ENCODE measurements at places on chromosomes 11 and 22.
A peak's percentile ranks its signal among the peaks of the same experiment; 100 is the strongest.

DNA sequence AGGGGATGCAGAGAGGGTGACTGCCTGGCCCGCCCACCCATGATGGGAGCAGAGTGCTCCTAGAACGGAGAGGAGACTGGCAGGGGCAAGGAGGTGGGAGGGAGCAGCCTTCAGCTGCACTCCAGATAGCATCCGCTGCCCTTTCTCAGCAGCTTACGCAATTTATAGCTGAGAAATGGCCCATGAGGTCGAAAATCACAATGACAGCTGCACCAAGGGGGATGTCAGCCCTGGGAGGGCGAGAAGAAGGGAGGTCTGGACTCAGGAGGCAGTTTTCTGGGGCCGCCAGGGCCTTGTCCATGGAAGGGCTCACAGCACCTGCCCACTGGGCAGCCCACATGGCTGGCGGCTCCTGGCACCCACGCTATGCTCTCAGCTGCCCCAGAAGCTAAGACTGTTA lies 17.6 kb upstream of the MOB2 start:
- DNase-seq = no peak

- DNase-seq = no peak
Measured at GRCh38 chr11:64373598-64373974, 14.6 kb downstream of the RPS6KA4 start.

- DNase-seq = no peak
Measured at GRCh38 chr11:11108026-11108425, 245.0 kb downstream of the CSNK2A3 start.

- no peak for DNase-seq
Measured at GRCh38 chr11:130192845-130193267, 33.3 kb downstream of the ST14 start.

DNA sequence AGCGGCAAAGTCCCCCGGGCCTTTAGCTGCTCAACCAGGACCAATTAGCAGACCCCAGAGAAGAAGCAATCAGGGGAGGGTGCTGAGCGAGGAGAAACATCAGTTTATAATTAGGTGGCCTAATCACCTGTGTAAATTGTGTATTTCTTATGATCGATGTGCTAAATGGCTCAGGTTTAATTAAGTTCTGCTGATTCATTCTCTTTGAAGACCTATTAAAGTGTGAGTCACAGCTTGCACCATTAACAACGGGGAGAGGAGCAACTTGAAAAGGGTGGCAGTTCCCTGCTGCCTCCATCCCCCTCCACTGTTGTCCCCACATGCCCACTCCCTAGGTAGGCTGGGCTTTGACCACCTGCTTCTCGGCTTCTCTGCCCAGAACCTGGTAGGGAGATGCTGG lies 10.7 kb downstream of the ISX start:
- DNase-seq = no peak

GRCh38 chr11:26742966-26743365 lies 21.1 kb upstream of the SLC5A12 start:
- no peak for DNase-seq

DNA sequence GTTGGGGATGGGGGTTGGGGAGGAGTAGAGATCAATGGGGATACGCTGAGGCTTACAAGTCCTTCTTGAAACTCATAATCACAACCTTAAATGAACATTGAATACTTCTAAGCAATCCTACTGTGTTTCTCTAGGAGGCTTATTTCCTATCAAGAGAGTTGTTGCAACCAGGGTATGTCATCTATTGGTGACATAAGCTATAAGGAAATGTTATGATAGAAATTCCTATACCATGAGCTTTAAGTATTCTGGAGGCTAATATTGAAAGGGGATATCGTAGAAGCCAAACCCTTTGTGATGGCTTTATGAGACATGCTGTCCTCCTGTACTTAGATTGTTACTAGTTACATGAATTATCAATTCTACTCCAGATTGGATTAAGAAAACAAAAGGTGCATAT lies 72.9 kb downstream of the DKK3 start:
- DNase-seq = no peak

- DNase-seq = no peak
Measured at GRCh38 chr22:22787786-22788459, 99.7 kb upstream of the IGLL5 start.

GRCh38 chr11:14390669-14391068 lies 31.7 kb upstream of the RRAS2 start:
- no peak for DNase-seq

DNA sequence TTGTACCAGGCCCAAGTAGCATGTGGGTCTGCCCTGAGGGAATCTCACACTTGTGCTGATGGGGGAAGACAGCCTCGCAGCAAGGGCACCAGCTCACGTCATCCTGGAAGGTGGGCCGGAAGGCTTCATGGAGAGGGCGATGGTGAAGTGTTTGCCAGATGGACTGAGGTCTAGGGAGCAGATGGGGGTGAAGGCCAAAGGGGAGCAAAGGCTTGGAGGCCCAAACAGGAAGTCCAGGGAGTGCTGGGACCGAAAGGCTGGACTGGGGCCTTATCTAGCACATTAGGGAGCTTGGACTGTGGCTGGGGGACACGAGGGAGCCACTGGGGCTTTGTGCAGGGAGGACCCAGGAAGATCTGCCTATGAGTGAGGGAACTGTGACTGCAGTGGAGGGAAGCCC lies 1.2 kb upstream of the TNFRSF13C start:
- no peak for DNase-seq

GRCh38 chr11:67466367-67466766 lies 2.7 kb downstream of the TMEM134 start:
- DNase-seq = no peak

DNA sequence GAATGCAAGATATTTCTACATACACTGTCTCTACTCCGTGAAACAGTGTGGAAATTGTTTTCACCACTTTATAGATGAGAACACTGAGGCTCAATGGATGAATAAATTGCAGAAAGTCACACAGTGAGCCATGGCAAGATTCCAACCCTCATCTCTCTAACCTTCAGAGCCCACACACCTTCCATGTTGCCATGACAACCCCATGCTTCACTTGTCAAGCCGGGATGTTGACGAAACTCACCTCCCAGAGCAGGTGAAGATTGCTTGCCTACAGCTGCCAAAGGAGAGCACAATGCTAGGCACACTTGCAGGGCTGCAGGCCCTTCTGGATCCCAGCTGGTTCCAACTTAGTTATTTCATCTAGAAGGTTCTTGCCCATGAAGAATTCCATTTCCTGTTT lies 71.4 kb upstream of the SEZ6L start:
- DNase-seq = no peak

GRCh38 chr11:86608251-86608799 lies 64.1 kb downstream of the ME3 start:
- DNase-seq = peak; percentile 23

DNA sequence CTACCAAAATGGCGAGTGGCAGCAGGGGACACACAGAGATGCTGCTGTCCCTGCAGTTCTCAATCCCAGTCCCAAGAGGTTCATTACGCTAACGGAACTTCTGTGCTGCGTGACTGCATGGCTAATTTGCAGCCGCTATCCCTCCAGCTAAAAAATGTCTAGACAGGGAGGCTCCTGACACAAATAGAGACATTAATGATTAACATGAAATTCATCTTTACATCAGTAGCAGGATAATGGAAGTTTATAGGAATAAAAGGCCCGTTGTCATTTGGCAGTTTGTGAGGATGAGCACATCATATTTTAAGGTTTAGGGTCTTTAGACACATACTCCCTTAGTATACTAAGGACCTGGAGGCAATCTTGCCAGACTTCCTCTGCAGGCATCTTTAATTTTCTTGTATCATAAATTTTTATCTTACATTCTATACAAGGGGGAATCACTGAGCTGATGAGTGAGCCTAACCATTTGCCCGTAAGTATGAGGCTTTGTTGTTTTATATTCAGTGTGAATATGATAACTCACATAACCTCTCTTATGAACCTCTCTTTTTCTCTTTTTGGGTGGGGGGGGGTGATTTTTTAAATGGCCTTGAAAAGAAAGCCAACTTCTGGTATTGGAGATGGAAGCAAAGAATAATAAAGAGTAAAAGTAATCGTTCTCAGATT lies 99.8 kb upstream of the OR9G4 start:
- DNase-seq = no peak

DNA sequence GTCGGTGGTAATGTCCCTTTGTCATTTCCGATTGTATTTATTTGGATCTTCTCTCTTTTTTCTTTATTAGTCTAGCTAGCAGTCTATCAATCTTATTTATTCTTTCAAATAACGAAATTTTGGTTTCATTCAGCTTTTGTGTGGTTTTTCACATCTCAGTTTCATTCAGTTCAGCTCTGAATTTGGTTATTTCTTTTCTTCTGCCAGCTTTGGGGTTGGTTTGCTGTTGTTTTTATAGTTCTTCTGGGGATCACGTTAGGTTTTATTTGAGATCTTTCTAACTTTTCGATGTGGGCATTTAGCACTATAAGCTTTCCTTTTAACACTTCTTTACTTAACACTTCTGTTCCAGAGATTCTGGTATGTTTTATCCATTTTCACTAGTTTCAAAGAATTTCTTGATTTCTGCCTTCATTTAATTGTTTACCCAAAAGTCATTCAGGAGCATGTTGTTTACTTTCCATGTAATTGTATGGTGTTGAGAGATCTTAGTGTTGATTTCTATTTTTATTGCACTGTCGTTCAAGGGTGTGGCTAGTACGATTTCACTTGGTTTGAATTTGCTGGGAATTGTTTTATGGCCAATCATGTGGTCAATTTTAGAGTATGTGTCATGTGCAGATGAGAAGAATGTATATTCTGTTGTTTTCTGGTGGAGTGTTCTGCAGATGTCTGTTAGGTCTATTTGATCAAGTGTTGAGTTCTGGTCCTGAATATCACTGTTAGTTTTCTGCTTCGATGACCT lies 7.7 kb upstream of the SCGB1D1 start:
- DNase-seq = no peak

DNA sequence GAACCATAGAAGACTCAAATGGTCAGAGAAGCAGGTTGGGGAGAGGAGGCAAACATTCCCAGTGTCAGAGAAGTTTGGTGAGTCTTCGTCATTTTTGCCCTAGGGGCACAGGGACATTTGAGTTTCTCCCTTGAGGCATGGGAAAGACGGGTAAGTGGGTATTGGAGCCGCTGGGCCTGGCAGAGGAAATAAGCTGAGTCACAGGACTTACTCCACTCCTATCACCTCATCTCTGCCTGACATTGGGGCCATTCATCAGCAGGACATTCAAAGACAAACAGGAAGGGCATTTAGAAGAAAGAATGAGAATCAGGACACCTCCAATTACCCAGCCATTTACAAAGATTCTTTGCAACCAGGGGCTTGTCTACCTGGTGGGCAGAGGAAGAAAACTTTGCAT lies 100.7 kb upstream of the SEZ6L start:
- DNase-seq = no peak

GRCh38 chr22:32361257-32361656 lies 3.6 kb downstream of the RFPL3 start:
- no peak for DNase-seq

GRCh38 chr11:36361901-36362391 lies 65.9 kb downstream of the PRR5L start:
- no peak for DNase-seq

DNA sequence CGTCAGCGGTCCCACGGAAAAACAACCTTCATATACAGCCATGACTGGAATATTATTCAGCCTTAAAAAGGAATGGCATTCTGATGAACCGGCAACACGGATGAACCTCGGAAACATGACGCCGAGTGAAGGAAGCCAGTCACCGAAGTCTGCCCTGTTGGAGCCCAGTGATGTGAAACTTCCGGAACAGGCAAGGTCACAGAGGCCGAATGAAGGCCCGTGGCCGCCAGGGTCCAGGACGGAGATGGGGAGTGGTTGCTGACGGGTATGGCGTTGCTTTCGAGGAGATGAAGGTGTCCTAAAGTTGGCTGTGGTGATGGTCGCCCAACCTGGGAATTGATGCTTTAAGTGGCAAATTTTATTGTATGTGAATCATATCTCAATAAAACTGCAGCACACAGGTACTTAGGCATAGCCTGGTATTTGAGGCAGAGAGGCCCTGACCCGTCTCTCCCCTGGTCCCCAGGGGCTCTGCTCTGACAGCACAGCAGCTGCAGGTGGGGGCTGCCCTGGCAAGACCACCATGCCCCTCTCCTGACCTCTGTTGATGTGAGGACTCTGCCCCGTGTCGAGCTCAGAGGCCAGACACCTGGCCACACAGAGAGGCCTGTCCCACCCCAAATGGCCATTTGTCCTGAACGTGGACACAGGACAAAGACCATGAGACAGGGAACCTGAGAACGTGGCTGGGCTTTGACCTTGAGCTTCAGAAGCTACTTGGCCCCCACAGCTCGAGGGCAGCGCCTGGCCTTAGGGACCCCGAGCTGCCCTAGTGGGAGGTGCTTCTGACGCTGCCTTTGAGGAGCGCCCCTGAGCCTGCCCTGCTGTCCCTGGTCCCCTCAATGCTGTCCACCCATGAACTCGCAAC lies 1090.8 kb downstream of the BRD1 start:
- DNase-seq = no peak

- DNase-seq = no peak
Measured at GRCh38 chr11:126646701-126647557, 291.4 kb downstream of the ST3GAL4 start.

DNA sequence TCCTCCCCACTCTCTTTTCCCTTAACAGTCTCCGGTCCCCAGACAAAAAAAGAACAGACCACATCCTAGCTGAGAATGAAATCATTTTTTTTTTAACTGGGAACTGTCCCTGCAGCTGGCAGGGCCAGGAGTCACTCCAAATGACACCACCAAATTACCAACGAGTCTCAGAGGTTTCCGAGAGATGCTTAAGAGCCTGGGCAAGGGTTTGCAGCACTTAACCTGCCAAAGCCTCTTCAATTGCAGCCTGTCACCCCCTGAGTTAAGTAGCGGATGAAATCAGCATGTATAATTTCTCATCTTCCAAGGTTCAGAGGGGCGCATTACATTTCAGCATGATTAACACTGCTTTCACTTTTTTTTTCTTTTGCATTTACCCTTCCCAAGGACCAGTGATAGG lies 71.8 kb downstream of the TENM4 start:
- DNase-seq = no peak

- no peak for DNase-seq
Measured at GRCh38 chr11:74815966-74816365, 67.3 kb downstream of the RNF169 start.

GRCh38 chr11:1863352-1864216 lies 10.7 kb downstream of the LSP1 start:
- DNase-seq = no peak

DNA sequence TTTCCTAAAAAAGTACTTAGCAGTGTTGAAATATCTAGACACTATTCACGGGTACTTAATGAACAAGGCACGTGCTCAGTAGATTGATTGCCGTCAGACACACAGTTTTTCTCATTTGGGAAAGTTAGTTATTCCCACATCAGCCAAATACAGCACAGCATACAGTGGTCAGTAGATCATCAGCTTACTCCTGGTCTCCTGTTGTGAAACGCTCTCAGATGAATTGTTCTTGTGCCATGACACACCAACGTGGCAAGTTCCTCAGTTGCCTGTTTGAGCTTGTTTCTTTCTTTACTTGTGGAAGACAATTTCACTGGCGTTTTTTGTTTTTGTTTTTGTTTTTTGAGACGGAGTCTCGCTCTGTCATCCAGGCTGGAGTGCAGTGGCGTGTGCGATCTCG lies 8.6 kb downstream of the TAB1 start:
- no peak for DNase-seq

Measured in GM18507 (cell line).